ENCODE measurements at places on chromosomes 3 and 15. TPM values are rescaled to one million over a fixed set of nuclear protein-coding genes. Genes with fewer than 3 reads are reported as not detected.

DNA sequence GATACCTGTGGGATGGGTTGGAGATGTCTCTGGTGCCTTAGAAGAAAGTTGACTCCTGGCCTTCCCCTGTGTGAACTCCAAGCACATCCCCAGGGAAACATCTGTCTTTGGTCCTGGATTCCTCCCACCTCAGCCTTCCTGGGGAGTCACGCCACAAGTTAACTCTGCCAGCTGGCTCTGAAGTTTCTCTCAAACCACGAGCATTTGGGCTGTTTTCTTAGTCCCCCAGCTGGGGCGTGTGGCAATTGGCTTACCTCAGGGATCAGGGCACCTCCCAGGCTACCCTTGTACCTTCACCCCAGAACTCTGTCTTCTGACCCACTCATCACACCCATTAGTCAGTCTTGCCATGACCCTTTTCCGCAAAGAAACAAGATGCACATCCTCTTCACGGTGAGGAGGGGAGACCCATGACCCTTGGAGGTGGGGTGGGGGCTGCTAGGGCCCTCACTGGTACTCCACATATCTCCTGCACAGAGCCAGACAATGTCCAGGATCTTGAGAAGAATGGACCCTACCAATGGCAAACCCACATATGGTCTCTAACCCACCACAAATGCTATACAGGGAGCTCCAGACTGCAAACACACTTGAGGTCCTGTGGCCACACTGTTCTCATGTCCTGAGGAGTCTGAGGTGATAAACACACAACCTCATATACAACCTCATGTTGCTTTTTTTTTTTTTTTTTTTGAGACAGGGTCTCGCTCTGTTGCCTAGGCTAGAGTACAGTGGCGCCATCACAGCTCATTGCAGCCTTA lies 3.9 kb downstream of the NEIL1 start:
- DNase-seq: no peak

- DNase-seq: no peak
These were observed 332.3 kb downstream of the FOXP1 start for GRCh38 chr3:71251156-71251775.

GRCh38 chr15:43911235-43911781 lies 84.5 kb downstream of the WDR76 start:
- no peak for DNase-seq

DNA sequence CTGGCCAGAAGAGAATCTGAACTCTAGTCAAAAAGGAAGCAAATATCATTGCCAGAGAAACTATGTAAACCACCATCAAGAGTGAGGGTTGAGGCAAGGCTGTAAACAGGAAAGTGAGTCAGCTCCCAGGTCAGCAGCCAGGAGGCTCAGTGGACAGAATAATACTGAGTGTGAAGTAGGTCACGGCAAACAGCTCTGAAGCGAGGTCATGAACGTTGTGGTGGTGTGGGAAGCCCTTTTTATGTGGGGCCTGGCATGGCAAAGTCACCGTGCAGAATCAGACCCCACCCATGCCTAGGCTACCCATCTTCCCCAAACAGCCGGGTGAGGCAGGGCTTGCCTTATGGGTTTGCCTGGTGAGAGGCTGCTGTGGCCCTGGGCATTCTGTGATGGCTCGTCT lies 43.9 kb downstream of the THBS1 start:
- DNase-seq: peak; percentile 65

GRCh38 chr3:128681369-128681829 lies 30.8 kb upstream of the RPN1 start:
- no peak for DNase-seq

- DNase-seq: no peak
These were observed 67.4 kb upstream of the UNC13C start for GRCh38 chr15:53910852-53911251.

- no peak for DNase-seq
These were observed 39.7 kb upstream of the MYZAP start for GRCh38 chr15:57551715-57552677.

- DNase-seq: no peak
These were observed 584.4 kb upstream of the TBL1XR1 start for GRCh38 chr3:177781686-177782161.

- no peak for DNase-seq
These were observed 314.2 kb downstream of the LPP start for GRCh38 chr3:188468196-188468595.

PARP6 gene
- 86.7 TPM for total RNA-seq

DNA sequence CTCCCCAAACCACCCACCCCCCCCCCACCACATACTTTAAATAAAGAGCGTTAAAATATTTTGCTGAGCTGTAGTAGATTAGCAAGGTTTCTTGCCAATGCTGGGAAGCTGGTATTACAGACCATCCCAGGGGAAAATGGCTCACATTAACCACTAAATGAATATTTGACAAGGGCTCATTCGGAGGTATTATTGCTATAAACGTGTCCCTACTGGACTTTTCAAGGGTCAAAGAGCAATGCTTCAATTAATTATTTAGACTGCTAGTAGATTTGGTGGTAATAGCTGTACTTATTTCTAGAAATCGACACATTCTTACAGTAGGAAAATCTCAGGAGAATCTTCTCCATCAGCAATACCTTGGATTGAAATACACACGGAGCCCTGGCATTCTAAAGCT lies 5.2 kb downstream of the SOX2 start:
- no peak for DNase-seq

GRCh38 chr3:39130026-39130425 lies 22.5 kb downstream of the TTC21A start:
- peak; percentile 19 for DNase-seq

CLDN18 gene
- total RNA-seq: not detected

DNA sequence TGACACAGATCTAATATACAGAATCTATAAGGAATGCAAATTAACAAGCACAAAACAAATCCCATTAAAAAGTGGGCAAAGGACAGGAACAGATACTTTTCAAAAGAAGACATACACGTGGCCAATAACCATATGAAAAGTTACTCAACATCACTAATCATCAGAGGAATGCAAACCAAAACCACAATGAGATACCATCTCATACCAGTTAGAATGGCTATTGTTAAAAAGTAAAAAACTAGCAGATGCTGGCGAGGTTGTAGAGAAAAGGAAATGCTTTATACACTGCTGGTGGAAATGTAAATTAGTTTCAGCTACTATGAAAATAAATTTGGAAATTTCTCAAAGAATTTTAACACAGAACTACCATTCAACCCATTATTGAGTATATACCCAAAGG lies 50.7 kb downstream of the ADAMTS17 start:
- no peak for DNase-seq

GRCh38 chr15:49110158-49110944 lies 45.0 kb downstream of the COPS2 start:
- no peak for DNase-seq

A4GNT gene
- not detected for total RNA-seq

DNA sequence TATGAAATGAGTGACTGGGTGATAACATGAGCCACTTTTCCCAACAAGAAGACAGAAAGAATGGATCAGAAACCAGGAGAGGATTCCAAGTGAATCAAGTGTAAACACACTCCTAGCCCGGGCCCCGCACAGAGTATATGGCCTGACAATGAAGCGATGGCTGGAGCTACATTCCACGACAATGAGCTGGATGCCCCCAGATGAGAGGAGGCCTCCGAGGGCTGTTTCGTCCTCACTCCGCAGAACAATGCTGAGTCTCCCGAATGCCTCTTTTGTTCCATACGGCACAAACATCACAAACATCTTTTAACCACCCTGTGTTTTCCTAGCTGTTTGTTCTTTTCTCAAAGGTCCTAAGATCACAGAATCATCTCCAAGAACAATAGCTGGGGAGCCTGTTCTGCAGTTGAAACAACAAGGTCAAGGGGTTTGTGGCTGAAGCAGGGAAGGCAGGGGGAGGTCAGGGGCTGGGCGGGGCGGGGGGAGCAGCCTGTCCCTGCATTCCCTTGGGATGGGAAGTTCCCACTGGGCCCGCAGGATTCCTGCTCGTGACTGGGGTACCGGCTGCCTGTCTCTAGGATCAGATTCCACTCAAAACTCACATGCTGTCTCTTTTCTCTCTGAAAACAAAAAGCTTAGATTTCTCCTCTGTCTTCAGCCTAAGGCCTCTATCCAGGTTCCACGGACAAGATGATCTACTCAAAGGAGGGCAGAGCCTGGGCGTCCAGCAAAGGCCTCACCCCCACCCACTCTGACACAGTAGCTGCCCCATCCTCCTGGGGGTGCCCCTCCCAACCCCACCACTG lies 151.3 kb downstream of the XXYLT1 start:
- no peak for DNase-seq

- DNase-seq: no peak
These were observed 11.5 kb downstream of the MYLK start for GRCh38 chr3:123872621-123873020.

DNA sequence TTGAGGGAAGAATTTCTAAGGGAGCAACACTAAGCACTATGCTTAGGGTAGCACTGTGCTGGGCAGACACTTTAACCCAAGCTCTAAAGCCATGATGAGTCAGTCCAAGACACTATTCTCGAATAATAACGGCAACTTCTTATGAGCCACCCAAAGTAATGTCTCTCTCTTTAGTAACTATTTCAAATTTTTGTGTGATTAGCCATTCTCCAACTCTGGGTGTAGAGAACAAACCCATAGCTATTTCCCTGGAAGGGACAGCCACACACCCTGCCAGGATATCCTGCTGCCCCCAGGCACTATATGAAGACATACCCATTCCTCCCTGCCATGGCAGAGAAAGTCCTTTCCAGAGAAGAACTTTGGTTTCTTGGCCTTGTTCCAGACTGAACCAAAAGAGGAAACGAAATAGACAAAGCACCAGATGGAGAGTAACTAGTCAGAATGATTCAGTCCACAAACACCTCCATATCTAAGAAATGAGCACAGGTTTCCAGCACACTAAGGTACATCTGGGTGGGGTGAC lies 384.9 kb upstream of the THBS1 start:
- no peak for DNase-seq

CHMP2B gene
- total RNA-seq: 23.7 TPM

- DNase-seq: no peak
These were observed 233.3 kb downstream of the RBMS3 start for GRCh38 chr3:29514170-29514569.

CASR gene
- total RNA-seq: not detected

DNA sequence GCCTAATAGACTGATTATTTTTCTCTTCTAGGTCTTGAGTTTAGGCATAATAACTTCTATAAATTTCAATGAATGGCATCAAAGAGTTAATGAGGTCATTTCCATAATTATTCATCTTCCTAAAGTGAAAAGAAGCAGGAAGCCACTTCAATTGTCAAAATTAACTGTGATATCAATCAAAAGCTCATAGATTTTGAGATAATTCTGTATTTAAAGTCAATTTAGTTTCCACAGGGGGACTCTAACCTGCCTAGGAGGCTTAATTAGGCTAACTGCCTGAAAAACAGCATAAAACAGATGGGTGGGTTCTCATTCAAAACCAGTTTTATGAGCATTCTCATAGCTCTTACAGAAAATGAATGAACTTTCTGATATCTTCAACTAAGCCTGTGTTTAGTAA lies 177.8 kb downstream of the OTOL1 start:
- DNase-seq: no peak

FBXW12 gene
- total RNA-seq: not detected

ITIH3 gene
- total RNA-seq: not detected

DNA sequence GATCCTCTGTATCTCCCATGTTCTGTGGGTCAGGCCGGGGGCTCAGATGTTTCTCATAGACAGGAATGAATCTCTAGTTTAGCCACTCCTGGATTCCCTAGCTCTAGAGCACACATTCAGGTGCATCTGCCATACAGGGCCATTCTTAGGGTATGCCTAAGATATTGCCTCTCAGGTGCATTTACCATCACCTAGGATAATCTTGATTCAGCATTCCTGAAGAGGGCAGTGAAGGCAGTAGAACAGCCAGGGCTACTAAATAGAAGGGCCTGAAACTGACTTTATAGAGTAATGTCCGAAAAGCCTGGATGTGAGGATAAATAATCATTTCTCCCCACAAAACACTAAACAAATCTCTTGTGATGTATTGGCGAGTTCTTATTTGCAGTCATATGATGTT lies 882.0 kb downstream of the AGBL1 start:
- no peak for DNase-seq

DNA sequence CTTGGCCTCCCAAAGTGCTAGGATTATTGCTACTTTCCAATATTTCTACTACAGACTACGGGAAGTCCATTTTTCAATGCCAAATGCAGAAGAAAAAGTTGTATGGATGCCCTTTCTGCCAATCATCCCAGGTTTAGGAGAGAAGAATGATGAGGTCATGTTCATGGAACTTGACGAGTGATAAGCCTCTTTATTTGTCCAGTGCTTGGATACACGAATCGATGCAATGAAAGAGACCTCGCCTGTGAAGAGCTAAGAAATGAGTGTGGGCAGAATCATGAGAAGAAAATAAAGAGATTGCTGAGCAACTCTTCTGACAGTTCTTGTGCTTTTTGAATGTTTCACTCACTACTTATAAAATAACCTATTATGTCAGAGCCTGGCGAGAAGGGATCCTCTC lies 996 bp upstream of the SLC28A1 start:
- DNase-seq: no peak

GRCh38 chr15:74843445-74843828 lies 481 bp upstream of the ULK3 start:
- DNase-seq: no peak

DNA sequence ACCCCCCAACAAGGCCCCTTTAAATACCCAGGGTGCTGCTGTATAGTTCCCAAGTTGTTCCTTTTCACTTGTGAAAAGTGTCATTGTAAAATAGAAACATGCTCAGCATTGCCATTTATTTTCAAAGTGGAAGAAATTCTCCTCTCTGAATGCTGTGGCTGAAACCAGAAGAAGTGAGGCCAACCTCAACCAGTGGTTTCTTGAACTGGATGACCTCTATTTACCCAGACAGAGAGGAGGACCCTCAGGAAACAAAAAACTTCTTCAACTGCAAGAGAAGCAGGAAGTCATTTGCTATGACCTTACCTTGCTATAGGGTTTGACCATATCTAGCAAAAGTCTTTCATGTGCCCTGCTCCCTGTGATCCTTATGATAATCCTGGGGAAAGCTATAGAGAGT lies 209.7 kb upstream of the RARB start:
- no peak for DNase-seq

DNA sequence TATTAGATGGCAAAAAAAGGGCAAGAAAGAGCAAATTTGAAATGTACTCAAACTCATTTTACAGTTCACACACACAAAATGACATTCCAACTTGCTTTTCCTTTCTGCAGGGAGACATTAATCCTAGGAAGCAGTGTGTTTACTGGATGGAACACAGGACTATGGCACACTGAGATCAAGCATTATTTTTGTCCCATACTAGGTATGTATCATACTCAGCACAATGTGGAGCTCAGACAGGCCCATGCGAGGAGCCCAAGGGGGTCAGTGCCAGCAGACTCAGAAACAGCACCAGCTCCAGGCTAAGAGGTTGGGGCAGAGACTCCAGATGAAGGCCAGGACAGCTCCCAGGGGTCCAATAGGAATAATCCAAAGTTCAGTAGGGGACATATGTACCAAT lies 30.8 kb upstream of the SLC35G2 start:
- DNase-seq: no peak

PIERCE2 gene
- not detected for total RNA-seq
